ENCODE measurements at places on chromosomes 1 and 21. TPM values are rescaled to one million over a fixed set of nuclear protein-coding genes. Genes with fewer than 3 reads are reported as not detected.

PBX1 gene
- 172 TPM for polyA plus RNA-seq

- DNase-seq: peak; percentile 46
Measured at GRCh38 chr1:107964336-107965109, 457 bp downstream of the VAV3 start.

DNA sequence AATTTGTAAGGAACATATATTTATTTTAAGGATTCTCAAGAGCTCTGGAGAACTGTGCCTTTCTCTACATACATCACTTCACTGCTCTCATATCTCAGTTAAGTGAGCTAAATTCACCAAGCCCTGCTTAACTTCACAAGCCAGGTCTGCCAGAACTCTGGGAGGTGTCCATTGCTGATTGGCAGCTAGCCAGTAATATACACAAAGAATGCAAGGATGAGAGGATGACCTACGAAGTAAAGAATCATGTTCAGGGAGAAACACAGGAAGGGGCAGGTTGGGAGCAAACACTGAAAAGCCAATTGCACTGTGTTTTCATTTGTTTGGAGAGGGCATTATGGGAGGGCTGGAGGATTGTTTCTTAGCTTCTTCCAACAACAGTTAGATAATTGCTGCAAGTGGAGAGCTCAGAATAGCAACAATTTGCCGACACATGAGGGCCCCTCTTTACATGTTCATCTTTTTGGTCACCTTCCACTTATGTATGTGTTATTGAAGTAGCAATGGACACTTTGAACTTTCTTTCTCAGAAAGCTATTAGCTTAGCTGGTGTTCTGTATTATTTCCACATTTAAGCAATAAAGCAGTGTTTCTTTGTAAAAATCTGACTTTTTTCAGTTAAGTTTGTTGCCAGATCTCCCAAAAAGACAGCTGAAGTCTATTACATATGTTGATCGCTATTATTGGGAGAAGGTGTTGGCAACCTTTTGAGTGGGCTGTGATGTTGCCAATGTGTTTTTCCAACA lies 254.8 kb downstream of the LTN1 start:
- DNase-seq: no peak

DNA sequence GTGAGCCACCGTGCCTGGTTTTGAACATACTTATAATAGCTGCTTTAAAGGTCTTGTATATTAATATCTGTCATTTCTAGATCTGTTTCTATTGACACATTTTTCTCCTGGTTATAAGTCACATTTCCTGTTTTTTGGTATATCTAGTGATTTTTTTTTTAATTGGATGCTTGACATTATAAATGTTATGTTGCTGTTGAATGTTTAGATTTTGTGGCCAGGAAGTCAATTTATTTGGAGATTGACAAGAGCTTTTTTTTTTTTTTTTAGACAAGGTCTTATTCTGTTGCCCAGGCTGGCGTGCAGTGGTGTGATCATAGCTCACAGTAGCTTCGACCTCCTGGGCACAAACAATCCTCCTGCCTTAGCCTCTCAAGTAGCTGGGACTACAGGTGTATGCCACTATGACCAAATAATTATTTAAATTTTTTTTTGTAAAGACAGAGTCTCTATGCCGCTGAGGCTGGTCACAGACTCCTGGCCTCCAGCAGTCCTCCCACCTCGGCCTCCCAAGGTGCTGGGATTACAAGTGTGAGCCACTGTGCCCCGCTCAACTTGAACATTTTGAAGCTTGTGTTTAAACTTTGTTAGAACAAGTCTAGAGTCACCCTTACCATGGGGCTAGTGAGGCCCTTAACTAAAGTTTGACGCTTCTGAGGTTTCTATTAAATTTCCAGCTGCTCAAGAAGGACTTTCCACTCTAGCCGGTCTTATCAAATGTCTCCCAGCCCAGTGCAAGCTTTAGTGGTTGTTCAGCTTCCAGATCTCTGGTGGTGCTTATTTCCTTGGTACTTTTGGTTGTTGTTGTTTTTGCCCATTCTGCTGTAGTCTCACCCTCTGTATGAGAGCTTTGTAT lies 8.6 kb upstream of the CHI3L2 start:
- DNase-seq: no peak

HSPG2 gene
- polyA plus RNA-seq: 154 TPM

- no peak for DNase-seq
Measured at GRCh38 chr1:83810144-83810543, 188.8 kb downstream of the TTLL7 start.

GRCh38 chr1:150554086-150554452 lies 4.9 kb downstream of the ADAMTSL4 start:
- DNase-seq: no peak

DNA sequence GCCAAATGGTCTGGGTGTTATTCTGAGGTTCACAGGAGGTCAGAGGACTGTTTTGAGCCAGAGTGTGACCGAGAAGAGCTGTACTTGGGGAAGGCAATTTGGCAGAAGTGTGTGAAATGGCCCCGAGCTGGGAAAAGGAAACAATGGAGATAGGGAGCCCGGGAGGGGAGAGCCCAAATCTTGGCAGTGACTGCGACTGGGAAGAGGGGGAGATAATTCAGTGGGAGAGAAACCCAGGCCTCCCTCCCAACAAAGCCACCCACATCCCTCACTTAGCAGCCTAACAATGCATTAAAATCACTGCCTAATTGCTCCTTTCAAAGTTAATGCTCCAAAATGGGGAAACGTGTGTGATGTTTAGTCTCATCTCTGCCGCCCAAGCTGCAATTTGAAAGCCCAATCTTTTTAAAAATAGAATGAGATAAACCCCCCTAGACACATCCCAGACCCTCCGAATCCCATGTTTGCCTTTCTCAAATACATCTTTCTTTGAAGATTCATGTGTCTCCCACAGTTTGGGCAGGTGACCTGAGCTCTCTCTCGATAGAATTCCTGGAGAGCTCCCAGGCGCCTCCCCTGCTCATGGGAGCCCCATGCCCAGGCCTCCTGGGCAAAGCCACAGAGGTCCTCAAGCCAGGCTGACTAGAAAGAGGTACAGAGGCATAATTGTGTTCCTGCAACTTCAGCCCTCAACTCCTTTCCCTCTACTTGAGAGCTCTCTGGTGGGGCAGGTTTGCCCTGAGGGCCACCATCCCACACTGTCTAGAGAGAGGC lies 17.3 kb downstream of the LRRC52 start:
- DNase-seq: no peak

S100A11 gene
- polyA plus RNA-seq: 218 TPM

DNA sequence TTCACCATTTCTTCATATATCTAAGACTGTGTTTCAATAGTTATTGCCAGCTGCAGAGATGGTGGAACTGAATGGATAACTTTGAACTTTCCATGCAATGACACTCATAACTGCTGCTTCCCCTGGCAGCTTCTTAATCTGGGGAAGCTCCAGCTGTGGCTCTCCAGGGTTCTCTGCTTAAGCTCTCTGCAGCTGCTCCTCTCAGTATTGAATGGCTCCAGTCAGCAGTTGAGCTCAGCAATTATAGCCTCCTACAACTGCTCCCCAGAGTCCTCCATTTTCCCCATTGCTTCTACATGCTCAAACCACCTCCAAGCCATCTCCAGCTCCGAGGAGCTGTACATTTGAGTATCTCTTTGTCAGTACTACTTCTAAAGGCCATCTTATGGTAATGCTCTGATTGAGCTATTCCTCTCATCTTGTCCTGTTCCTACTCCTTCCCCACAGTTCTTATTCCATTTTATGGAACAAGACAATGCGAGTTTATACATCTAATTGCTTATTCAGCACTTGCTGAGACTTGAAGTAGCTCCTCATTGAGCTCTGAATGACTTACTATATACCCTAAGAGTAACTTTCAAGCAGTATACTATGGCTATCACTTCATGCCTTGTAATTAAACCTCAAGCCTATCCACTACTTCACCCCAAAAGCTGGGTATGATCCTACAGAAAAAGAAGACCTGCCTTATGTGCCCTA lies 362.4 kb downstream of the NEGR1 start:
- DNase-seq: no peak

OR2T11 gene
- polyA plus RNA-seq: not detected

DNA sequence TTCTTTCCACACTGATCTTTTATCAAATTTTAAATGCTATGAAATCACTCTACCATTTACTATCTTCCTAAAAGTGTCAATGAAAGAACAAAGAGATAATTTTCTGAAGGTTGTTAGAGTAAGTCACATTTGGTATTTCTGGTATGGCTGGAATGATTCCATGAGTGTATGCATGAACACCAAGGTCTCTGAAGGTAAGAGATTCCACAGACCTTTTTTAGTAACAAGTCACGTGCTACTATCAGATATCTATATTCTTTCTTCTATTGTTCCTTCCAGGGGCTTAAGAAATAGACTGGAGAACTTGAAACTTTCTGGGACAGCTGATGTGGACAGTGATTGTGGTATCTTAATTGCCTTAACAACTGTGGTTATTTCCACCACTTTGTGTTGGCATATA lies 265.0 kb downstream of the SDCCAG8 start:
- no peak for DNase-seq

KCNQ4 gene
- 2.0 TPM for polyA plus RNA-seq

GNG4 gene
- 5.2 TPM for polyA plus RNA-seq

DNA sequence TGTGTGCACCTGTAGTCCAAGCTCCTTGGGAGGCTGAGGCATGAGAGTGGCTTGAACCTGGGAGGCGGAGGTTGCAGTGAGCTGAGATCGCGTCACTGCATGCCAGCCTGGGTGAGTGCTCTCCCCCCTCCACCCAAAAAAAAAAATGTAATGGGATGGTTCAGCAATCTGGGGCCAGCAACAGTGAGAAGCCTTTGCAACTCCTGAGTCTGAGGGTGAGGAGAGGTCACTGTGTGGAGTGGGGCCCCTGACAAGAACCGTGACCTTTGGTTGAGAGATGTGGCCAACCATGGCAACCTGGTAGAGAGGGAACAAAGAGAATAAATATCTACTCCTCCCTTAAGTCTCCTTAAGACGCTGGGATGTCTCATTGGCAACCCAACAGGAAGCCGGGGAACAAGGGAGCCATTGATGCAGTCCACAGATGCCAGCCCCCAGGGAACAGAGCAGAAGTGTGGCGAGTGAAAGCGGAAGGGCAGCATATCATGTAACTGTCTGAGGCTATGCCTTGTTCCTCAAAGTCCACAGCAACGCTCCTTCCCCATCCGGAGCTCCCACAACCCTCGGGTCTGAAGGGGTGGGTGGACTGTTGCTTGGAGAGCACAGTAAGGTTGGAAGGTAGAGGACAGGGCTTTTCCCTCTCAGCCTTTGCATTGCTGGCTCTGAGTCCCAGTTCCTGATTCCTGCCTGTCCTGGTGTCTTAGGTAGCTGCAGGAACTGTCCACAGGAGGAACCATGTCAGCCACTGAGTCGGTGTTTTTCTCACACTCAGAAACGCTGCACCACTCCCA lies 8.3 kb downstream of the TRNP1 start:
- no peak for DNase-seq

- DNase-seq: no peak
Measured at GRCh38 chr1:238141353-238141752, 250.6 kb upstream of the ZP4 start.

COL8A2 gene
- polyA plus RNA-seq: 1.2 TPM

SPRR2B gene
- polyA plus RNA-seq: not detected

NT5C1A gene
- polyA plus RNA-seq: 1.00 TPM

CHAF1B gene
- 11.4 TPM for polyA plus RNA-seq

DNA sequence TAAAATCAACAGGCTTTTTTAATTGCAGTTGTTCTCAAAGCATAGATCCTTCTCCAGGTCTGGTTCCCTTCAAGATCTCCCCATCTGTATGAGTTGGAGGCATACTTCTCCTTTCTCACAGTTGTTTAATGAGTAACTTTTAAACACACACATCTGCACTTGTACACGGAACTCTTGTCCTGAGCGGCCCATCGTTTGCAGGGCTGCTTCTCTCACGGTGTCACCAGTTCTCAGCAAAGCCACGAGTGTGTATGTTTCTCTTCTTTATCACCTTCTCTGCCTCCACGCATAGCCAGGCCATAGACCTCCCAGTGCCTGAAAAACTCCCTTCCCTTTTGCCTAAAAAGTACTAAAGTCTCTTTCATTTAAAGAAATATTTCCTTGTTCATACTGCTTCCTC lies 68.7 kb upstream of the ROR1 start:
- DNase-seq: no peak

BPNT1 gene
- polyA plus RNA-seq: 54.5 TPM

- DNase-seq: no peak
Measured at GRCh38 chr1:69967245-69967766, 238.1 kb downstream of the LRRC40 start.

- no peak for DNase-seq
Measured at GRCh38 chr21:38165466-38166172, 91.2 kb upstream of the KCNJ15 start.

MFAP2 gene
- polyA plus RNA-seq: 180 TPM

OR2T33 gene
- polyA plus RNA-seq: not detected

TMEM51 gene
- 14.6 TPM for polyA plus RNA-seq

GRCh38 chr1:54577612-54578011 lies 29.6 kb downstream of the ACOT11 start:
- DNase-seq: no peak

Measured in left kidney (tissue), 8 donors.